ENCODE measurements at places on chromosomes 2 and 18.

DNA sequence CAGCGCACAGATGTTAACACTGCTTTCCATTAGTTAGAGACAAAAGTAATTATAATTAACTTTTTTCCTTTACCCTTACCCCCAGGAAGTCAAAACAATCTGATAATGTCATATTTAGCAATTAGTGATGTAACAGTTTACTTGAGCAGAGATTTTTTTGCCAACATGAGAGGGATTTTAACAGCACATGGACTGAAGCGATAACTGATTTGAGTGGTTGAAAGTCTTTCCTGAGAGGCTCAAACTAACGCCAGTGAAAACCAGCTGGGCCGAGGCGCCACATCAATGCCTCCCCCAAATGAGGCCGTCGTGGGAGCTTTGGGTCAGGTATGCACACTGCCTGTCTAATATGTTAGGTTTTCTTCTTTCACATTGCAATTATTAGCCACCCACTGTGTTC is 469.9 kb upstream of the SMIM21 start:
- DNase-seq, result no peak

DNA sequence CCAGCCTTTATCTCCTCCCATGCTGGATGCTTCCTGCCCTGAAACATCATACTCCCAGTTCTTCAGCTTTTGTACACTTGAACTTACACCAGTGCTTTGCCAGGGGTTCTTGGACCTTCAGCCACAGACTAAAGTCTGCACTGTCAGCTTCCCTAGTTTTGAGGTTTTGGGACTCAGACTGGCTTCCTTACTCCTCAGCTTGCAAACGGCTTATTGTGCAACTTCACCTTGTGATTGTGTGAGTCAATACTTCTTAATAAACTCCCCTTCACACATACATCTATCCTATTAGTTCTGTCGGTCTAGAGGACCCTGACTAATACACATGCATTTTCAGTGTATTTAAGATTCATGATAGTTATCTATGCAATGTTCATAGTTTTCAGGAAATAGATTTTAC is 35.8 kb upstream of the ZNF804A start:
- no peak for DNase-seq

DNA sequence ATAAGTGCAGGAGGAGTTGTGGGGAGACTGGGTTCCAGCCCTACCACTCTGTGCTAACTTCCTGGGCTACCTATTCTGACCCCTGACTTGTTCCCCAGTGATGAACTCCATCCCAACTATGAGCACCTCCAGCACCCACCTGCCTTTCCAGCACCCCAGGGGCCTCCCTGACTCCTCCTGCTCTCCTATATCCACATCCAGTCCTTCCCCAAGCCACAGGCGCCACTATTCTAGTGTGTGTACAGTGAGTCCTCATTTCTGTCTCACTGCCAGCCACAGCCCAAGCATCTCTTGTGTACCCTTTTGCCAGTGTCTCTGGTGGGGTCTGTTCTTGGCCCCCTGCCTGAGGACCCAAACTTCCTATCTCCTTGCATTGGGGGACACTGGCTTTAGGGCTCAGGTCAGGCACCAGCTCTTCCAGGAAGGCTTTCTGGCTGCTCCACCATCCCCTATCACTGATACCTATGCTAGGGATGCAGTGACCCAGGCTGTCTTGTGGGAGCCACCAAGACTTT is 145.2 kb downstream of the INHBB start:
- no peak for DNase-seq

GRCh38 chr2:75920859-75921551 is 210.3 kb upstream of the GCFC2 start:
- DNase-seq, result no peak

- no peak for DNase-seq
Measured at GRCh38 chr18:45084206-45084605, 403.5 kb downstream of the SETBP1 start.

- DNase-seq, result peak; percentile 4
Measured at GRCh38 chr2:135664623-135665068, 77.0 kb upstream of the UBXN4 start.

GRCh38 chr2:24245986-24246776 is 71.3 kb downstream of the FAM228A start:
- no peak for DNase-seq

DNA sequence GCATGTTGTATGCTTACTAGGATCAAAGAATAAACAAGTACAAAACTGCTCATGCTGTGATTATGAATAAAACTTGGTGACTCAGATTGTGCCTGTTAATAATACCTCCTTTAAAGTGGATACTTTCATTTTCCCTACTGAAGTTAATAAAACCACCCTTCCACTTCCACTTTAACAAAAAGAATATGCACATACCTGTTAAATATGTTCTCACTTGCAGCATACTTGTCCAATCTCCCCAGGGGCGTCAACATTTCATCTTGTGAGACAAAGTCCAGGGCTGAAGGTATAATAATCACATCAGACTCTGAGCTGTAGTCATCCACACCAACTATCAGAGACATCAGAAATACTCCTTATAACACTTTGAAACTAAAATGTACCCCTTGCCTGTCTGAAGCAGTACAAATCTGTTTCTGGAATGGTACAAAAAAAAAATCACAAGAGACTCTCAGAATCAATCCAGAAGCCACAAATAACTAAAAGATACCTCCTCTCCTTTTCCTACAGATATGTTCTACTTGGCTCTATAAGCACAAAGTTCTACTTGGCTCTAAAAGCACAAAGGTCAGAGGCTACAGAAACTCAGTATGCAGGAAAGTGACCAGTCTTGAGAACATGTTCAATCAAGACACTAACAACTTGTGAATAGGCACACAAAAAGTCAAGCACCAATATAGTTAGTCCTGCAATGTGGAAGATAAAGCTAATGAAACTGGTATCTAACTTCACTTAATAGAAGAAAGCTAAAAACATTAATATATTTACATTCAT is 19.3 kb downstream of the PPP4R1 start:
- DNase-seq, result no peak

DNA sequence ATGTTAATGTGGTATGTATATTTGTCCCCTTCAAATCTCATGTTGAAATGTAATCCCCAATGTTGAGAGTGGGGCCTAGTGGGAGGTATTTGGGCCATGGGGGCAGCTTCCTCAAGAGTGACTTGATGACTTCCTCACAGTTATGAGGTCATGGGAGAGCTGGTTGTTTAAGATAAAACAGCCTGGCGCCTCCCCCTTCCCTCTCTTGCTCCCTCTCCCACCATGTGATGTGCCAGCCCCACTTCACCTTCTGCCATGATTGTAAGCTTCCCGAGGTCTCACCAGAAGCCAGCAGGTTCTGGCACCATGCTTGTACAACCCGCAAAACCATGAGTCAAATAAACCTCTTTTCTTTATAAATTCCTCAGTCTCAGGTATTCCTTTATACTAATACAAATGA is 258.3 kb upstream of the POU3F3 start:
- no peak for DNase-seq

DNA sequence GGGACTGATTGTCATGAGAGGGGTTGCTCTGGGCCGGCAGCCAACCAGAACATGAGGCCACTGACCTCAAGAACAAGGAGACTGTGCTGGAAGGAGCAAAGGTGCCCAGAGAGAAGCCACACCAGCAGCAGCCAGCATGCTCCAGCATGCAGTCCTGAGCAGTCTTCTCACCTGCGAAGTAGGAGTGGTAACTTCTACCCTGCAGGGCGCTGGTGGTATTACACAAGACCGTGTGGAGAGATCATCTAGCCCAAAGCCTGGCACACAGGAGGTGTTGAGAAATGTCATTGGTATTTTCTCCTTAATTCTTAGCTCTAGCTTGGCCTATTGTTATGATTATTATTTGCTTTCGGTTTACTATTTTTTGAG is 132.7 kb downstream of the TSN start:
- no peak for DNase-seq

- no peak for DNase-seq
Measured at GRCh38 chr2:167929484-167929883, 317.9 kb downstream of the STK39 start.
